ENCODE measurements at places on chromosomes 7 and 10.

DNA sequence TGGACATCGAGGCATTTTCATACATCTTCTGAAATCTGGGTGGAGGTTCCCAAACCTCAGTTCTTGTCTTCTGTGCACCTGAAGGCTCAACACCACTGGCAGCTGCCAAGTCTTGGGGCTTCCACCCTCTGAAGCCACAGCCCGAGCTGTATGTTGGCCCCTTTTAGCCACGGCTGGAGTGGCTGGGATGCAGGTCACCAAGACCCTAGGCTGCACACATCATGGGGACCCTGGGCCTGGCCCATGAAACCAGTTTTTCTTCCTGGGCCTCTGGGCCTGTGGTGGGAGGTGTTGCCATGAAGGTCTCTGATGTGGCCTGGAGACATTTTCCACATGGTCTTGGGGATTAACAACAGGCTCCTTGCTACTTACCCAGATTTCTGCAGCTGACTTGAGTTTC is 62.1 kb downstream of the INPP5A start:
- DNase-seq, result no peak

DNA sequence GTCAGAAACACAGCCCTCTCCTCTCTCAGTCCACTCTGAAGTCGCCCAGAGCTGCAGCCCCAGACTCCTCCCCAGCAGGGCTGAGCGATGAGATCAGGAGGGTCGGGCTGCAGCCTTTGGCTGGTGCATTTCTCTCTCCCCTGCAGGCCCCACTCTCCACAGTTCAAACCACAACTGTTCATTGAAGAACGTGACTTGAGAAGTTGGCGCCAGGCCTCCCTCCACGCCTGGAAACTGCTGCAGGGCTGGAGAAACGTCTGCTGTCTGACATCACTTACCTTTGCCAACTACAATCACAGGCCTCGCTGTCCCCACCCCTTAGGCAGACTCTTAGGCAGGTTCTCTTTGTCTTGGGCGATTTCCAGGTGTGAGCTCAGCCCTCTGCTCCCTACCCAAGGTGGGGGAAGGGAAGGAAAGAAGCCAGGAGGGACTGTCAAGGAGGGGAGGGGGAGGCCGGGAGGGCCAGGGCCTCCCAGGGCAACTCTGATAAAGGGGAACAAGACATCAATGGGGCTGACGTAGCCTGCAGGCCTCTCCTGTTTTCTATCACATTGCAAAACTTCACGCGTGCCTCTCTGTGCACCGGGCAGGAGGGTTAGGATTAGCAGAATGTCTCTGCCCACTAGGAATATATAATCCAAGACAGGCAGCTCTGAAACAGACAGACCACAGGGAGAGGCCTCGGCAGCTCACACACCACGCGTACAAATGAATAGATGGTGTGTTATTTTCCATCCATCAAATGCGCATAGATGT is 32.7 kb downstream of the CALML5 start:
- DNase-seq, result no peak

- DNase-seq, result no peak
Measured at GRCh38 chr7:50667789-50668226, 102.6 kb upstream of the DDC start.

DNA sequence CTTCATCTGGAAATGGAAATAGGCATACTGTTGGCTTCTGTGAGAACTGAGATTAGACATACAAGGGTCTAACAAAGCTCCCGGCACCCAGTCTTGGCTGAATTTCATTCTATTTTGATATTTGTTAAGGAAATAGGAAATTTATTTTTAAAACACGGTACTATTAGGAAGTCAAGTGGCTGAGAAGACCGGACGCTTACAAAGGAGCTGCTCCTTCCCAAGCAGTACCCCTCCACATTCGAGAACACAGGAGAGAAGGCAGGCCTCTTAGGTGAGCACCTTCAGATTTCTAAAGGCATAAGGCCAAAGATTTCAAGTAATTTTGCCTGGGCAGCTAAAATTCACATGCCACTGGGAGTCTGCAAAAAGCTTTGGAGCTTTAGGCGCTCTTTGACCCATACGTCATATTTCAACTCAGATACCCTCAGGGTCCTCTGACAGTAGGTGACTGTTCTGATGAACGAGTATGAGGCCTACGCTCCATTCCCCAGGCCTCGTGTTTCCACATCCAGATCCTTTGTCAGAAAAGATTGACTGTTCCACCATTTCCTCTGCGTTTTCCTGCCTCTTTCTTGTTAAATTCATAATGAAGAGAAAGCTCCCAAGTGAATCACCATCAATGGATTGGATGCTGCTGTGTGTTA is 17.3 kb downstream of the TRIL start:
- no peak for DNase-seq

GRCh38 chr7:105810556-105810955 is 65.8 kb downstream of the ATXN7L1 start:
- no peak for DNase-seq

DNA sequence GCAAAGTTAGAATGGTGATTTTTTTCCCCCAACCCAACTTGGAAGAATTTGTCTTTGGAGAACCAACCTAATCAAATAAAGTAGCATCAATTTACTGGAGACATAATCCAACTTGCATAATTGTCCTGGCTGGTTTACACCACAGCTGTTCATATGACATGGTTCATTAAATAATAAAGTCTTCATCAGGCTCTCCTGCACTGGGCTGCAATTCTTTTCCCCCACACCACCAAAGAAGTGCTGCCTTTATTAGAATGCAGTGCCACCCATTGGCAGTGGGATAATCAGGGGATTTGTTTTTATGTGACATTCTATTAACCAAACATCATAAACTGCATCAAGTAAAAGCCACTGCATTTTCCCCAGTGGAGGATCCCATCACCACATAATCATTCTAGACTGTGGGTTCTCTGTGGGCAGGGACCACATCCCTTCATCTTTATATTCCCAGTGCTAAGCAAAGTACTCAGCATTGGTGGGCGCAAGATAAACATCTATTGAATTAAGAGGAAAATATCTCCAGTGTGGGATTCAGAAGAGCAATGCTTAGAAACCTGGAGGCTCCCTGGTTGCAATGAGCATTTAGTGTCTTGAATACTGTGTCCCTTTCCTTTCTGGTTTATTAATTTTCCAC is 322.0 kb downstream of the KCNMA1 start:
- DNase-seq, result peak; percentile 90

GRCh38 chr7:101764221-101764620 is 53.2 kb upstream of the CUX1 start:
- no peak for DNase-seq

DNA sequence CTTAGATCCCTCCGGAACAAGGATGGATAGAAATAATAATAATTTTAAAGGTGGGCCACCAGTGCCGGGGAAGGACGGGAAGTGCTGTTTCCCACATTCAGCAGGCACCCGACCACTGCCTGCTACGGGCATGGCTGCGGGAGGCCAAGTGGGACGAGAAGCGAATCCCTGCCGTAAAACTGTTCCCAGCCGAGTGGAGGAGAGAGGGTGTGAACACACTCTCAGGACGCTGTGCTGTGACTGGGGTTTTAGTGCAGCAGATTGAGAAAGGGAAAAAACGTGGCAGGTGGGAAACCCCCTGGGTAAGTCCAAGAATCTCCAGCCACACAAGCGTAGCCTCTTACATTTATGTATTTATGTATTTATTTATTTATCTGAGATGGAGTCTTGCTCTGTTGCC is 158.8 kb downstream of the DNAJB6 start:
- no peak for DNase-seq

GRCh38 chr10:95661818-95662217 is 5.3 kb upstream of the ALDH18A1 start:
- no peak for DNase-seq

- no peak for DNase-seq
Measured at GRCh38 chr10:31678575-31679516, 249.8 kb downstream of the ARHGAP12 start.

DNA sequence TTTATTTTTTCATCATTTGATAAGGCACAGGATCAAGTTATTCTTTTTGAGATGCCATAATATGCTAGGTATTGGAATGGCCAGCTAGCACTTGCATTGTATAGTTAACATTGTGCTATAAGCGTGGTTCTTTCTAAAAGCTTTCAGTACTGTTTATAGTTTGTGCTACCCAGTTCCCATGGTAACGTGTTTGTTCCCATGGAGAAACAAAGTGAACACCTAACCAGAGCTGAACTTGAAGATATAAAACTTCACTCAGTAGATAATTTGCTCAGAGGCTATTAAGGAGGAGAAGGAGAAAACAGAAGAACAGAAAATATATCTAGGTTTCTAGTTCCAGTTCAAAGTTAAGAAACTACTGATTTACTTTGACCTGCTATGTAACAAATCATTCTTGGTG is 23.6 kb upstream of the ITGB8 start:
- no peak for DNase-seq

- no peak for DNase-seq
Measured at GRCh38 chr7:133829336-133829897, 297.7 kb upstream of the LRGUK start.

GRCh38 chr7:13179775-13180523 is 492.5 kb downstream of the ARL4A start:
- no peak for DNase-seq

GRCh38 chr7:20330239-20330927 is at the start of gene ITGB8:
ITGB8 (plus strand) TSS chr7:20330900; CDS start chr7:20331807, 907 bp downstream.
- no peak for DNase-seq

DNA sequence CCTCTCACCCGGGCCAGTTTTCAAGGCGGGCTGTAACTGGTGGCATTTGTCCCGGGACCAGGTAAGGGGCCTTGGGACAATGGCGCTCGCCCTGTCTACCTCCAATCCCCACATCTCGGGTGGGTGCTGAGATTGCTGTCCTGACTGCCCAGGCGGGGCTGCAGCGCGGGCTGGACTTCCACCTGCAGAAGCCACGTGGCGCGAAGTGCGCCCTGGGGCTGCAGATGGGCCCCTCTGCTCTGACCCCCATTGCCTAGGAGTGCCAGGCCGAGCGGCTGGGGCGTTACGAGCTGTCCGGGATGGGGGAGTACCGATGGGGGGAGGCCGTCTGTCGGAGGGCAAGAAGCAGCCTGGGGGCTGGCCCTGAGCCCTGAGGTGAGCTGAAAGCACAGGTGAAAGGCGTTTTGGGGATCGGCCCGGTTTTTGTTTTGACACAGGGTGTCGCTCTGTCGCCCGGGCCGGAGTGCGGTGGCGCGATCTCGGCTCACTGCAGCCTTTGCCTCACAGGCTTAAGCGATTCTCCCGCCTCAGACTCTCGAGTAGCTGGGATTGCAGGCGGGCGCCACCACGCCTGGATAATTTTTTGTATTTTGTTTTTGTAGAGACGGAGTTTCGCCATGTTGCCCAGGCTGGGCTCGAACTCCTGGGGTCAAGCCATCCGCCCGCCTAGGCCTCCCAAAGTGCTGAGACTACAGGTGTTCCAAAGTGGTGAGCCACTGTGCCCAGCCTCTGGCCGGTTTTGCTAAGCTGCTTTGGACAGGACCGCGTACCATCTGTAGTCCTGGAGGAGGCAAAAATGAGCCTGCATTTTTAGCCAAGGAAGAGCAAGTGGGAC is at the start of gene SFXN2:
Gene SFXN2, plus strand, starts transcription at position 16 of the 835 bp plus-strand sequence. CDS start 12,001 bp downstream, outside the sequence.
- peak; percentile 10 for DNase-seq

DNA sequence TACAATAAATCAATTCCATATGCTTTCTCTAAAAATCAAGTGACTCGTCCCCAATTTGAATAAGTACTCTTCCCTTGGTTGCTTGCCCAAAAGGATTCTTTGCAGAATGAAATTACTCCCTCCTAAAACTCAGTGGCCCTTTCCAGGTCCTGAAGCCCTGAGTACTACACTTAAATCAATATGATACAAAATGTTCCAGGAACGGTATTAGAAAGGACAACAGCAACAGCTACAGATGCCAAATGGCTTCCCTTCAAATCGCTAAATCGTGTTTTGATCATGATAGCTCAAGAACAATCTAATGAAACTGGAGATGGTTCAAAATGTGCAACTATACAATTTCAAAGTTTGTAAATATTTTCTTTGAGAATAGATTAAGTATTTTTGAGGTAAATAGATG is 59.4 kb downstream of the TPK1 start:
- no peak for DNase-seq

- no peak for DNase-seq
Measured at GRCh38 chr10:124482236-124482800, 20.7 kb downstream of the LHPP start.

GRCh38 chr10:118216571-118217170 is 125.5 kb downstream of the FAM204A start:
- DNase-seq, result no peak

GRCh38 chr7:16563281-16564022 is 36.8 kb downstream of the LRRC72 start:
- no peak for DNase-seq

GRCh38 chr10:34759161-34759836 is 55.8 kb downstream of the PARD3 start:
- no peak for DNase-seq

DNA sequence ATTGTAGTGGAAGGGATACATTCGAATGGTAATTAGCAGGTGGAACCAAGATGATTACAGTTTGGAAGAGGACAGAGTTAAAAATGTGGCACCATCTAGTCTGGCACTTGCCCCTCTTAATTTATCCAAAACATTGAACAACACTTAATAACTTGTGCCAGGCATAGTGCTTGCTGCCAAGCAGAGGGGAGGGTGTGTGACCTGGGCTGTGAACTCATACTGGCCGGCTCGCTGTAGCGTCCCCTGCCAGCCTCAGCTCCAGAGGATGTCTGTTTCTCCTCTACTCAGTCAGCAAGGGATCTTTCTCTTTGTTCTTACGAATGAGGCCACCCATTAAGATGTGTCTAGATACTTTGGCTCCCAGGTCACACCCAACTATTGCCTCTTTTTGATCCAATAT is 179.4 kb upstream of the INHBA start:
- no peak for DNase-seq

- no peak for DNase-seq
Measured at GRCh38 chr7:93327006-93327633, 95.0 kb downstream of the VPS50 start.

DNA sequence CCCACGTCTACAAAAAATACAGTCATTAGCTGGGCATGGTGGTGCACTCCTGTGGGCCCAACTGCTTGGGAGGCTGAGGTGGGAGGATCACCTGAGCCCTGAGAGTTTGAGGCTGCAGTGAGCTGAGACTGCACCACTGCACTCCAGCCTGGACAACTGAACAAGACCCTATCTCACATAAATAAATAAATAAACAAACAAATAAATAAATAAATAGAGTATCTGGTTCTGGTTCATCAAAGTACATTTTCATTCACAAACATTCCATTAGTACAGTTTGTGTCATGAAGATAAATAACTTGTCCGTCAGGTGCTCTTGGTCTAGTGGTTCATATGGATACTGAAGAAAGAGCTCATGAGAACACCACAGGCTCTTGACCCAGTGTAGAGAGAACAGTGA is 96.4 kb downstream of the RSU1 start:
- no peak for DNase-seq

- DNase-seq, result no peak
Measured at GRCh38 chr7:139873593-139874301, 44.7 kb downstream of the TBXAS1 start.

DNA sequence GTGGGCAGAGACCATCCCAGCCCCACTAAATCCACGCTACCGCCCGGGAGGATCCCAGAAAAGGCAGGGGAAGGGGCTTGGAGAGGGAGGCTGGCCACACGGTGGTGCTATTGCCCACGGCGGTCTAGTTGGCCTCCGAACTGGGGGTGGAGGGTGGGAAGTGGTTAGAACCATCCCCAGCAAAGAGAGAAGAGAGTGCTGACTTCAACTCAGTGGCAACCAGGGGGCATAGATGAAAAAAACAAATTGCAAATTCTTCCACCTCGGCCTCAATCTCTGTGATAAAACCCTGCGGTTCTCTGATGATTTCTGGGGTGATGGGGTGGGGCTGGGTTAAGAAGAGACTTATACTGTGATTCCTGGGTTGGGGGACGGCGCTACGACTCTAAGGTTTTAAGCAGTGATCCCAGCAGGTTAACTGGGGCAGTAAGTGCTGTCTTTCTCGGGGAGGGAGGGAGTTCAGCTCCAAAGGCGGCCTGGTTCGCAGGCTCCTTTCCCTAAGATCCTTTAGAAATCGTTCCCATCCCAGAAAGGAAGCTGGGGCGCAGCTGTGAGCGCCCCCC is 154.5 kb upstream of the LYZL2 start:
- DNase-seq, result peak; percentile 46

GRCh38 chr10:10796061-10796773 is 221.5 kb upstream of the CELF2 start:
- no peak for DNase-seq

Data from NCI-H1694 treated with DMSO at 0.1 percent for 48 hours (cell line).